Central memory CD8-positive, alpha-beta T cell (primary cell): ENCODE measurements at places on chromosomes 4 and X.

DNA sequence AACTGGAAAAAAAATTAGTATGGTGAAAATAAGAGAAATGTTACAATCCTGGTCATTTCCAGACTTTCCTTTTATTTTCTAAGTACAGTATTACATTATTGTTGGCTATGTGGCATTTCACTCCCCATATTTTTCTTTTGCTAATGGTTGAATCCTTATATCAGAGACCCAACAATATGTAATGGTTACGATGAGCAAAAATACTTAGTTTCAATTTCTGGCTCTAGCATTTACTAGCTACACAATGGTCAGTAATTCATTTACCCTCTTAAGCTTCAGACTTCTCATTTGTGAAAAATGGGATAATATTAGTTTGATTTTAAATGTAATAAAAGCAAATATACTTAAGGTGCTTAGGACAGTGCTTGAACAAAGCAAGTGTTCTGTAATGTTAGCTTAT, 942.9 kb upstream of the PABPC4L start:
- DNase-seq: no peak
- no peaks in the 10 kb centered on the region for H3K36me3 ChIP-seq
- no peak overlapping the region for H3K27ac ChIP-seq
- H3K4me1 ChIP-seq: no peaks in the 10 kb centered on the region
- no peak overlapping the region for H3K4me3 ChIP-seq

DNA sequence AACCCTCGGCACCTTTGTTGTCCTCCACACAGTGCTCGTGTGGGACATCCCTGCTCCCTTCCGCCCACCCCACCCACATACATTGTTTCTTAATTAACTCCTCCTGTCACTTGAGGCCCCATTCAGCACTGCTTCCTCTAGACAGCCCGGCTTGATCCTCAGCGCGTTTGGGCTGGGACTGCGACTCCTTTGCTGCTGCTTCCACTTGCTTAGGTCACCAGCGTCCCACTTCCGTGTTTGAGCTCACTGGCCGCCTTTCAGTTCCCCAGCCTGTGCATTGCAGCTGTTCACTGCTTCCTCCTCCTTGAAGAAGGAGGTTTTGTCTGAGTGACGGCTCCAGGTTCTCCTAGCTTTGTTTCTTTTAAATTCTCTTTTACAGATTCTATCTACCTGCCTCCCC, 16.1 kb downstream of the RNF4 start:
- peaks cover 83% of the 10 kb centered on the region for H3K4me1 ChIP-seq
- peak overlapping the region; percentile 68 for H3K27ac ChIP-seq
- DNase-seq: peak; percentile 47
- H3K27me3 ChIP-seq: no peaks in the 10 kb centered on the region
- peaks cover 31% of the 10 kb centered on the region for H3K36me3 ChIP-seq

GRCh38 chr4:18722748-18723191, 701.2 kb upstream of the LCORL start:
- H3K36me3 ChIP-seq: no peaks in the 10 kb centered on the region
- no peak overlapping the region for H3K4me3 ChIP-seq
- H3K27ac ChIP-seq: no peak overlapping the region
- H3K4me1 ChIP-seq: no peaks in the 10 kb centered on the region
- no peak for DNase-seq

GRCh38 chr4:76984788-76985211, 35.2 kb downstream of the SEPTIN11 start:
- no peak overlapping the region for H3K4me3 ChIP-seq
- H3K36me3 ChIP-seq: peaks cover 4% of the 10 kb centered on the region

GRCh38 chrX:13760426-13760825, 25.9 kb downstream of the OFD1 start:
- H3K27ac ChIP-seq: no peak overlapping the region
- no peaks in the 10 kb centered on the region for H3K27me3 ChIP-seq
- no peak overlapping the region for H3K4me3 ChIP-seq
- peaks cover under 1% of the 10 kb centered on the region for H3K4me1 ChIP-seq
- H3K36me3 ChIP-seq: peaks cover 51% of the 10 kb centered on the region

- no peak overlapping the region for H3K27ac ChIP-seq
- DNase-seq: no peak
- H3K36me3 ChIP-seq: no peaks in the 10 kb centered on the region
- no peaks in the 10 kb centered on the region for H3K27me3 ChIP-seq
- H3K4me1 ChIP-seq: no peaks in the 10 kb centered on the region
Observed at GRCh38 chr4:144709793-144710525, 64.0 kb downstream of the HHIP start.

DNA sequence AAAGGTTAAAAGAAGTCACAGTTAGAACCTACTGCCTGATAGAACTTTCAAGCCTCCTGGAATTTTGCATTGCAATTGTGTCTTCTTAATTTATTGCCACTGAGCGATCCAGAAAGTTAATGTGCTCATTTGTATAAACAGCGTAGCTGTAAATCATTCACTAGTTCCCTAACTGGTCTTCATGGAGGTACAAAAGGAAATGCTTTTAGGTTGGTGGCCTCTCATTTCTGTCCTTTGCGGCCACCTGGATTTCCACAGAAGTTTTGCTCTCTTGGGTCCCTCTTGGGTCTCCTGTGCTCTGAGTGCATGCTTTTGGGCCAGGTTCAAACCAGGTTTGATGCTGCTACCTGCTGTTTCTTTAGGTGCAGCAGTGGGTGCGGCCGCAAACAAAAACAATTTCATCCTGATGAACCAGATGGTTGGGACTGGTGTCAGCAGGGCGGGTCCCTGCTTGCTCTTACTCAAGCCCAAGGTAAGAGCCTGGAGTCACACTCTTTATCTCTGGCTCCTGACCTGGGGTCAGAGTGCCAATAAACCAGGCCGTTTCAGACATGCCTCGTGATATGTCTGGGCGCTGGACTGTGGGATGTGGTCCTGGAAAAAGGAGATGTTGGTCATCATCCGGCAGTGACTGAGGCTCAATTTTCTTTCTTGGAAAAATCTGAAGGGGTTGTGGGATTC, 270.1 kb downstream of the PTTG2 start:
- peaks cover 2% of the 10 kb centered on the region for H3K36me3 ChIP-seq
- DNase-seq: no peak
- H3K27me3 ChIP-seq: no peaks in the 10 kb centered on the region
- no peaks in the 10 kb centered on the region for H3K4me1 ChIP-seq

GRCh38 chr4:30619679-30620078, 100.5 kb upstream of the PCDH7 start:
- H3K4me3 ChIP-seq: no peak overlapping the region
- no peaks in the 10 kb centered on the region for H3K36me3 ChIP-seq
- no peak for DNase-seq
- H3K27me3 ChIP-seq: no peaks in the 10 kb centered on the region

GRCh38 chr4:128782076-128782715, 27.3 kb upstream of the JADE1 start:
- H3K27ac ChIP-seq: no peak overlapping the region
- H3K36me3 ChIP-seq: no peaks in the 10 kb centered on the region
- H3K27me3 ChIP-seq: peaks cover 16% of the 10 kb centered on the region
- no peak overlapping the region for H3K4me3 ChIP-seq

DNA sequence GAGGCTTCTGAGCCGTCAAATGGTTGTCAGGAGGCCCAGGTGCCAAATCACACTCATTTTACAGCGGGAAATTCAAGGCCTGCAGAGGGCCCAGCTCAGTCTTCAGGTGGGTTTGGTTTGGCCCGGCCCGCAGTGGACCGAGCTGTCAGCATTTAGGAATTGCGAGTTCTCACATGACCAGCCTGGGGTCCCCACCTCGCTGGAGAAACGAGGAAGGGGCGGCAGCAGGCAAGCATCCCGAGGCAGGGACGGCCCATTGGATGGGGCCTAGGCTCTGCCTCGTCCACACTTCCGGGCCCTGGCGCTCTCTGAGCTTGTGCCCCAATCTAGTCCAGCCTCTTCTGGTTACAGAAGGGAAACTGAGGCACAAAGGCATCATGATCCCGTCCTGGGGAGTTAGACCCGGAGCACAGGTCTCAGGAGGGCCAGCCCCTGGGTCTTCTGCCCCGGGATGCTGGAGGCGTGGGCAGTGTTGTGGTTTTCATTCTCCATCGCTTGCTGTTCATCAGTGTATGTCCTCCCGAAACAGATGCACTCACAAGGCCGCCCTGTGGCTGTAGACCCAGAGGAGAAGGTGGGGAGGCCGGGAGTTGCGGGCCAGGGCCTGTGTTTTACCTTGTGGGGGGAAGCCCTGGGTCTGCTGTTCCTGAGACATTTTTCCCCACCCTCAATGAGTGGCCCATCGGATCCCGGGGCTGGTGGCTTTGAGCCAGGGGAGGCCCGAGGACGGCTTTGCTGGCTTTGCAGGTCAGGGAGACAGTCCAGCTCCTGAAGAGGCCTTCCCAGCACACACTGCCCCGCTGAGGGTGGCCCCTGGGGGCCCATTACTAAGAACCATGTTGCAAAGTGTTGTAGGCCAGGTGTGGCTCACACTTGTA, 8.9 kb downstream of the PSAPL1 start:
- no peaks in the 10 kb centered on the region for H3K36me3 ChIP-seq
- no peak for DNase-seq
- H3K27me3 ChIP-seq: peaks cover 19% of the 10 kb centered on the region
- no peaks in the 10 kb centered on the region for H3K4me1 ChIP-seq
- H3K27ac ChIP-seq: no peak overlapping the region

- no peaks in the 10 kb centered on the region for H3K4me1 ChIP-seq
- no peak overlapping the region for H3K4me3 ChIP-seq
- no peak overlapping the region for H3K27ac ChIP-seq
Observed at GRCh38 chrX:31366041-31366440, 294.2 kb upstream of the FTHL17 start.

DNA sequence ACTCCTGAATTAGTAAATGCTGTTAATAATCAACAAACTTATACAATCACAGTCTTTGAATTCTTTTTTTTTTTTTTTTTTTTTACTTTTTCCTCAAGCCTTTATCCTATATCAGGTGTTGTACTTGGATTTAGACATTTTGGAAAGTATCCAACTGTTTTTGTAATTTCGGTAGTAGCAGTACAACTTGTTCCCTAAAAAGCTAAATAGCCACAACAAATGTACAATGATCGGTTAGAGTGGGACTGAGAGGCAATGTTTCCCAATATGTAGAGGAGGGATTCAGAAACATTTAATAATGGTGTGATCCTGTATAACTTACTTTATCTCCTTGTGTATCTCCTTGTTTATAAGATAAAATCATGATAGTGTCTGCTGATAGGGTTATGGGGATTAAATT, 343.1 kb downstream of the GRID2 start:
- H3K4me3 ChIP-seq: no peak overlapping the region
- H3K27me3 ChIP-seq: no peaks in the 10 kb centered on the region
- H3K36me3 ChIP-seq: no peaks in the 10 kb centered on the region
- H3K27ac ChIP-seq: no peak overlapping the region

- peaks cover 1% of the 10 kb centered on the region for H3K36me3 ChIP-seq
- no peaks in the 10 kb centered on the region for H3K27me3 ChIP-seq
- H3K4me3 ChIP-seq: no peak overlapping the region
- DNase-seq: no peak
- H3K27ac ChIP-seq: no peak overlapping the region
- H3K4me1 ChIP-seq: no peaks in the 10 kb centered on the region
Observed at GRCh38 chrX:7552760-7553159, 290.2 kb upstream of the VCX start.

DNA sequence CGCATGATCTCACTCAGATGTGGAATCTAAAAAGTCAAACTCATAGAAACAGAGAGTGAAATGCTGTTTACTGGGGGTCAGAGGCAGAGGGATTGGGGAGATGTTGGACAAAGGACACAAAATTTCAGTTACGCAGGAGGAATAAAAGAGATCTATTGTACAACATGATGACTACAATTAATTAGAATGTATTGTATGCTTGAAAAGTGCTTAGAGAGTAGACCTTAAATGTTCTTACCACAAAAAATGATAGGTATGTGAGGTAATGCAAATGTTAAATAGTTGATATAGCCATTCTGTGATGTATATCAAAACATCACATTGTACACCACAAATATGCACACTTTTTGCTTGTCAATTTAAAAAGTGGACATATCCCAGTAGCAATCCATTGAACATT, 36.1 kb upstream of the PHKA2 start:
- no peaks in the 10 kb centered on the region for H3K27me3 ChIP-seq
- H3K4me3 ChIP-seq: no peak overlapping the region
- no peak for DNase-seq
- no peaks in the 10 kb centered on the region for H3K4me1 ChIP-seq
- H3K27ac ChIP-seq: no peak overlapping the region

DNA sequence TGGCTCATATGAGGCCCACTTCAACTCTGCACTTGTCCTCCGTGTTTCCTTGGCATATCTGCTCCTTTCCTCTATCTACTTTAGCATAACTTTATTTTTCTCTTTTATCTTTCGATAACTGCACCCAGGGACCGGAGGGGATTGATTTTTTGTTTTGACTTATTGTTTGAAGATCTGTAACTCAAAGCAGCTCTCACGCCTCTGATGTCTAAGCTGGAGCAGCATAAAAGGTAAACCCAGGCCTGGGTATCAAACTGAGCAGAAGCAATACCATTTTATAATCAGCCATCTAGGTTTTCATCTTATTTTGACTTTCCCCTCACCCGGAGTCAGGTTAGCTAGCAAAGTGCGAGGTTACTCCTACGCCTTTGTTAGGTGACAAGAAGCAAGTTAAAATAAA, 28.4 kb downstream of the LEF1 start:
- no peak for DNase-seq
- peaks cover 6% of the 10 kb centered on the region for H3K36me3 ChIP-seq
- H3K4me3 ChIP-seq: no peak overlapping the region
- H3K27me3 ChIP-seq: peaks cover 30% of the 10 kb centered on the region

DNA sequence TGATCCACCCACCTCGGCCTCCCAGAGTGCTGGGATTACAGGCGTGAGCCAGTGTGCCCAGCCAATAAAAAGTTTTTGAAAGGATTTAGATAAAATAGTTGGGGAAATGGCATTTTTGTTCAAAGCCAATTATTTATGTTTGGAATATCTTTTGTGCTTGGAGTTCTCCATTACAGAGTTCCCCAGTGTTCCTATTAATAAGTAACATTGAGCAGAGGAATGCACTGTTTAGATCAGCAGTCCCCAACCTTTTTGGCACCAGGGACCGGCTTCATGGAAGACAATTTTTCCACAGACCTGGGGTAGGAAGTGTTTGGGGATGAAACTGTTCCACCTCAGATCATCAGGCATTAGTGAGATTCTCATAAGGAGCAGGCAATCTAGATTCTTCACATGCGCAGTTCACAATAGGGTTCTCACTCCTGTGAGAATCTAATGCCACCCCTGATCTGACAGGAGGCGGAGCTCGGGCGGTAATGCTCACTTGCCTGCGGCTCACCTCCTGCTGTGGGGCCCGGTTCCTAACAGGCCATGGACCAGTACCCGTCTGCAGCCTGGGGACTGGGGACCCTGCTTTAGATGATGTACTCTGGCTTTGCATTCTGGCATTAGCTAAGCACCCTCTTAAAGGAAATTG, 8.3 kb downstream of the PKD2 start:
- no peak overlapping the region for H3K27ac ChIP-seq
- H3K27me3 ChIP-seq: no peaks in the 10 kb centered on the region
- H3K4me1 ChIP-seq: peaks cover 28% of the 10 kb centered on the region
- peaks cover 6% of the 10 kb centered on the region for H3K36me3 ChIP-seq
- DNase-seq: no peak

GRCh38 chr4:13246107-13246506, 238.0 kb downstream of the RAB28 start:
- H3K4me1 ChIP-seq: no peaks in the 10 kb centered on the region
- no peak overlapping the region for H3K4me3 ChIP-seq
- H3K27me3 ChIP-seq: no peaks in the 10 kb centered on the region
- H3K27ac ChIP-seq: no peak overlapping the region

- H3K4me1 ChIP-seq: no peaks in the 10 kb centered on the region
- H3K4me3 ChIP-seq: no peak overlapping the region
- peaks cover 46% of the 10 kb centered on the region for H3K27me3 ChIP-seq
- H3K36me3 ChIP-seq: no peaks in the 10 kb centered on the region
- DNase-seq: no peak
- no peak overlapping the region for H3K27ac ChIP-seq
Observed at GRCh38 chr4:41260116-41260733, 3.5 kb downstream of the UCHL1 start.

GRCh38 chrX:111661241-111661640, 19.7 kb upstream of the ALG13 start:
- H3K27ac ChIP-seq: no peak overlapping the region
- H3K36me3 ChIP-seq: no peaks in the 10 kb centered on the region
- no peaks in the 10 kb centered on the region for H3K27me3 ChIP-seq
- no peak for DNase-seq
- H3K4me3 ChIP-seq: no peak overlapping the region
- no peaks in the 10 kb centered on the region for H3K4me1 ChIP-seq
